DMS 273 treated with DMSO at 0.1 percent for 48 hours (cell line): ENCODE measurements at places on chromosomes 1 and 21.

- DNase-seq: no peak
These were observed 16.0 kb upstream of the LRRC7 start for GRCh38 chr1:69551476-69552324.

- DNase-seq: peak; percentile 14
These were observed 22.1 kb upstream of the COL16A1 start for GRCh38 chr1:31725777-31726535.

- no peak for DNase-seq
These were observed 18.3 kb upstream of the PLEKHA6 start for GRCh38 chr1:204377800-204378668.

GRCh38 chr1:83742446-83742845 lies 256.5 kb downstream of the TTLL7 start:
- DNase-seq: no peak

- DNase-seq: peak; percentile 41
These were observed 89.8 kb downstream of the TMEM200B start for GRCh38 chr1:29033829-29034466.

DNA sequence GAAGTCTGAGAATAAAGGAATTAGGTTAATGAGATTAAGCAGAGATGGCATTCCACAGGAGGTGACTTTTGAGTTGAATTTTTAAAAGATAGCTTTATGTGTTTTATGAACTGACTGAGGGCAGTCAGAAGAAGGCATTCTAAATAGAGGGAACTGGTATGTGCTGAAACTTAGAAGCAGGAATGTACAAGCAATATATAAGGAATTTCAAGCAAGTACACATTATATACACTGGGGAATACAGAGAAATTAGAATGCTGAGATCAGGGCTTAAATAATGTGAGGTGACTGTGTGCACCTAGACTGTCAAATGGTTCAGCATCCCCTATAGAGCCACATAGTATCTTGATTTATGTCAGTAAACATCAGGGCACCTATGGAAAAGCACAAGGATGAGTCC lies 19.3 kb downstream of the WNT2B start:
- DNase-seq: no peak

DNA sequence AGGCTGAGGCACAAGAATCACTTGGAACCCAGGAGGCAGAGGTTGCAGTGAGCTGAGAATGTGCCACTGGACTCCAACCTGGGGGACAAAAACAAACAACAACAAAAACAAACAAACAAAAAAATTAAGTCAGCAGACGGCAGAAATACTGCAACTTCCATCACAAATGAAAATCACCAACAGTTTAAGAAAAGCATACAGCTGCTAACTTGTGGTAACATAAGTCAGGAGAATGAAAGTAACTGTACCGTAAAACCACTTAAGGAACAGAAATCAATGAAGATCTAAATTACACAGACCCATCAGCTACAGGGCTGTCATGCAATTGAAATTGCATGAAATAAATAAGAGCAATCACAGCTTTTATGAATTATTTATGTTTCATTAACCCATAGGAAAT lies 25.0 kb downstream of the MCOLN2 start:
- no peak for DNase-seq

GRCh38 chr1:26278724-26279455 lies 996 bp upstream of the SH3BGRL3 start:
- peak; percentile 84 for DNase-seq

- DNase-seq: no peak
These were observed 710 bp upstream of the PALMD start for GRCh38 chr1:99645203-99645602.

- no peak for DNase-seq
These were observed 37.8 kb upstream of the EFHD2 start for GRCh38 chr1:15371610-15372545.

GRCh38 chr21:38804030-38804788 lies 1.5 kb upstream of the ETS2 start:
- DNase-seq: no peak

DNA sequence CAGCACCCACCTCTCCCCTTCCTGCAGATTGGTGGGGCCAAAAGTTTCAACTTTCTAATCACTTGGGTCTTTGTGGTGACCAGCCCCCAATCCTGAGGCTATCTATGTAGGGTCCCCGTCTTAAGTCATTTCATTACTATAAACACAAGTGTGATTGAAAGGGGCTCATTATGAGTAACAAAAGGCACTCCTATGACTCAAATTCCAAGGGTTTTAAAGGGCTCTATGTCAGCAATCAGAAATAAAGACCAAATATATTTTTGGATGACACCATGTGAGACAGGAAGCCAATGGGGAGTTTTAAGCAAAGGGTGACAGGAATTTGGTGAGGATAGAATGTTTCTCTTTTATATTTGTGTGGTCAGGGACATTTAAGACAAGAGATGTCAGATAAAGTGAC lies 6.2 kb downstream of the ERO1B start:
- DNase-seq: no peak

GRCh38 chr1:203034422-203035110 lies 8.3 kb downstream of the PPFIA4 start:
- no peak for DNase-seq

- peak; percentile 61 for DNase-seq
These were observed 27.0 kb upstream of the PRSS38 start for GRCh38 chr1:227788271-227789083.

DNA sequence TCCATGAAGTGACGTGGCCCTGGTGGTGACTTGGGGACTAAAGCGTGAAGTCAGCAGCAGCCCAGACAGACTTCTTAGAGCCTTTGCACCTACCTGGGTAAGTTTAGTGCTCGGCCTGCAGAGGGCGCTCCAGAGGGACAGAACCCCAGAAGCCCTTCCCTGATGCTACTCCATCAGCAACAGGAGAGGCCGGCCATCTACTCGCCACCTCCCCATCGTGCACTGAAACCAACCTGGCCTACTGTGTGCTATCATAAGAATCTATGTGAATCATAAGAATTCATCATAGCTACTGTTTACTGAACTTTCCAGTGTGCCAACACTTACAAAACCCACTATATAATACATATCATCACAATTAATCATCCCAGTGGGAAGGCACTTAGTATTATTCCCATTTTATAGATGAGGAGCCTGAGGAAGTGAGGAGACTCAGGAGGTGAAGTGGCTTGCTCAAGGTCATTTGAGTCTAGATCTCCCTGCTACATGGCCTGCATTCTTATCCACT lies 7.9 kb upstream of the EDN2 start:
- no peak for DNase-seq

GRCh38 chr1:12428334-12428733 lies 189.7 kb downstream of the DHRS3 start:
- no peak for DNase-seq
